ENCODE measurements at places on chromosomes 11 and 22.

DNA sequence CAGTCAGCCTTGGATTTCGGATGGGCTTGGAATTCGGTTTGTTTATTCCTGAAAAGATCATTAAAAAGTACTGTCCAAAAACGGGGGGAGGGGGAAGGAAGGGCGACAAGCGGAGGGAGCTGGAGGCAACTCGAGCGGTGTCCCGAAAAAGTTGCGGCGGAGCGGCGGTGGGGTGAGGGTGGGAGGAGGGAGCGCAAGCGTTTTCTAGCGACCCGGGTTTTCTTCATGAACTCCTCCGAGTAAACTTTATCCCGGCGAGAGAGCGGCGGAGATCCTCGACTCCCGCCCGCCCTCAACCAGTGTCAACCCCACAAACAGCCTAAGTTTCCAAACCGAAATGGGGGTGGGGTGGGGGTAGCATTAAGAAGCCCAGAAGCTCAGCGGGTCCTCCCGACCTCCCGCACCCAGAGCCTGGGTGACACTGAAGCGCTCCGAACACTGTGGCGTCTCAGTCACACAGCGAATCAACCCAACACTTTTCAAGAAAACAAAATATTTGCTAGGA is 133.0 kb upstream of the C11orf58 start:
- no peak for DNase-seq

- DNase-seq, result no peak
Measured at GRCh38 chr11:45182902-45183301, 36.5 kb downstream of the PRDM11 start.

DNA sequence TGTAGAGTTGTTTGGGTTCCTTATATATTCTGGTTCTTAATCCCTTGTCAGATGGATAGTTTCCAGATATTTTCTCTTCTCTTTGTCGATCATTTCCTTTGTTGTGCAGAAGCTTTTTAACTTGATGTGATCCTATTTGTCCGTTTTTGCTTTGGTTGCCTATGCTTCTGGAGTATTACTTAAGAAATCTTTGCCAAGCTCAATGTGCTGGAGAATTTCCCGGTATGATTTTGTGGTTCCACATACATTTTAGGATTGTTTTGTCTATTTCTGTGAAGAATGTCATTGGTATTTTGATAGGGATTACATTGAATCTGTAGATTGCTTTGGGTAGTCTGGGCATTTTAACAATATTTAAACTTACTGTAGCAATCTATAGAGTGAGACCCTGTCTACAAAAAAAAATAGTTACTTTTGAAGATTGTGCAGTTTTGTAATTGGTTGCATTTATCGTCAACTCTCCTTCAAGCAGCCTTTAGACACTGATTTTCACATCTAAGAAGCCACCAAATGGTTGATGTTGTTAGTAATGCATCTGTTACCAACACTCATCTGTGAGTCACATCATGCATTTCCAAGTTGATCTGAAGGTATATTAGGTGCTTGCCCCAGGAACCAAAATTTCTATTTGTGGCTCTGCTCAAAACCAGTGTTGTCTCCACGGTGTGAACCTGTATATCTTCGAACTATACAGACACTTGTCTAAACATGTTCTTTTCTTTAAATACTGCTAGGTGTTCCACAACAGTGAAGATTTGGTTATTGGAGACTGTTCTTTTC is 21.4 kb downstream of the XRCC6 start:
- no peak for DNase-seq

DNA sequence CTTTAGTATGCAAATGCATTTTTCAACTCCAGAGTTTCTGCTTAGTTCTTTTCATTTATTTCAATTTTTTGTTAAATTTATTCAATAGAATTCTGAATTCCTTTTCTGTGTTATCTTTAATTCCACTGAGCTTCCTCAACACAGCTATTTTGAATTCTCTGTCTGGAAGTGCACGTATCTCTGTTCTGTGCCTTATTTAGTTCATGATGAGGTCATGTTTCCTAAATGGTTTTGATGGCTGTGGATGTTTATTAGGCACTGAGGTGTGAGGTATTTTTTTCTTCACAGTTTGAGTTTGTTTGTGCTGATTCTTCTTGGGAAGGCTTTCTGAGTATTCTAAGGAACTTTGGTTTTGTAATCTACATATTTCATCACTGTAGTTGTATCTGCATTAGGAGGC is 2042.8 kb upstream of the RAG2 start:
- DNase-seq, result no peak

- DNase-seq, result peak; percentile 86
Measured at GRCh38 chr22:38755911-38756532, at the start of gene SUN2. TSS of gene SUN2 (minus strand) at chr22:38755998. CDS start at chr22:38752628, 3,370 bp downstream.

DNA sequence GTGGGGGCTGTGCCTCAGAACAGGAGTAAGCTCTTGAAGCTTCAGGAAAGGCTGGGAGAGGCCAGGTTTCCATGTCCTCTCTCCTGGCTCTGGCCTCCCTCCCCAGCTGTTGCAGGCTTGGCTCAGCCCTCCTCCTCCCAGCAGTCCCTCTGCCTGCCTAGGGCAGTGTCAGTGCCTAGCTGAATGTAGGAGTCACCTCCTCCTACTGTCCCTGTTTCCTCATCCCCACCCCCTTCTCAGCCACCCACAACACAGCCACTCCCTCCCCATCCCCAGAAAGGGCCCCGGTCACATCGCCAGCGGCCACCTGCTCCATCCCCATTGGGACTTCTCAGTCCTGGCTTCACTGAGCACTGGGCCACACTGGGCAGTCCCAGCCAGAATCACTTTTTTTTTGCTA is 2.9 kb upstream of the FBLN1 start:
- no peak for DNase-seq
